ENCODE measurements at places on chromosomes 1 and 21.

DNA sequence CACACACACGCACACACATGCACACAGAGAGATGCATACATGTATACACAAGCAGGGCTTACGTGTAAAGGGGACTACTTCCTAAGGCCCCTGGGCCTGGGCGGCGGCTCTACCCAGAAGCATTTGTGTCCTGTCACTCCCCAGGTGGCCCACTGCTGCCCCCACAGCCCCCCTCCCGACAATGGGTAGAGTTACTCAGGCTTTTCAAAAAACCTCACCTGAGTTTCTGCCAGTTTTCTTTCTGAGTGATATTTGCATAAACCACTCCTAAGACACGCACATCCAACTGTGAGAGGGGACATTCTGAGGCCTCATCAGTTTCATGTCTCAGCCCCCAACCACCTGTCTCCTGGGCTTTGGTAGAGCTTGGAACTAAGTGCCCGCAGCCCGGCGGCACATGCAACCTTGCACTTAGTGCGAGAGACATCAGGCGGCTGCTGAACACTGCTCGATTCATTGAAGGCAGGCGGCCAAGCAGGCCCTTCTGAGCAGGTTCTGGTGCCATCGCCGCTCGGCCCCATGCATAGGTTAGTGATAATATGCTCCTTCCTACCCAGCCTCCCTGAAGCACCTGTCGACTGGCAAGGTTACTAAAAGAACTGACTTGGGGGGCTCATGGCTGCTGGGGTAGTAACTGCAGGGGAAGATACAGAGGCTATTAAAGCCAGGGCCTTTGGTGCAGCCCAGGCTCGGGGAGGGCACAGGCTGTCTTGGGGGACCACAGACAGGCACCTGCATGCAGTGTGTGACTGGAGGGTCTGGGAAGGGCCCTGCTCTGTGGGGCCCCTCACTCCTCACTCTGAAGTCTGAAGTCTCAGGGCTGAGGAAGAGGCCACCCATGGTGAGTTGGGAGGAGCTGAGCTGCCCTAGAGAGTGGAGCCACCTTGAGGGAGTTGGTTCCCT lies 364.2 kb upstream of the VAMP3 start:
- DNase-seq, result no peak

- DNase-seq, result no peak
These were observed 24.6 kb upstream of the CLCA4 start for GRCh38 chr1:86522240-86522639.

DNA sequence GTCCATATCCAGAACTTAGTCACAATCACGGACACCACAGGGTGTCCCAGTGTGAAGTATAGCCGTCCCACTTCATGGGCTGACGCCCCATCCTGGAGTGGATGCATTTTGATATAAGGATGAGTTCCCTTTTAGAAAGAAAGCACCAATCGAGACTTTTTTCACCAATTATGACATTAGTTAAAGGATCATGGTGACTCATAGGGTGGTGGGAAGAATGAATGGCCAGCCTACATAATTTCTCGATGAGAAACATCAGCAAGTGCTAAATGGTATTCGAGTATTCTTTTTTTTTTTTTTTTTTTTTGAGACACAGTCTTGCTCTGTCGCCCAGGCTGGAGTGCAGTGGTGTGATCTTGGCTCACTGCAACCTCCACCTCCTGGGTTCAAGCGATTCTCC lies 38.5 kb upstream of the USP1 start:
- DNase-seq, result no peak

DNA sequence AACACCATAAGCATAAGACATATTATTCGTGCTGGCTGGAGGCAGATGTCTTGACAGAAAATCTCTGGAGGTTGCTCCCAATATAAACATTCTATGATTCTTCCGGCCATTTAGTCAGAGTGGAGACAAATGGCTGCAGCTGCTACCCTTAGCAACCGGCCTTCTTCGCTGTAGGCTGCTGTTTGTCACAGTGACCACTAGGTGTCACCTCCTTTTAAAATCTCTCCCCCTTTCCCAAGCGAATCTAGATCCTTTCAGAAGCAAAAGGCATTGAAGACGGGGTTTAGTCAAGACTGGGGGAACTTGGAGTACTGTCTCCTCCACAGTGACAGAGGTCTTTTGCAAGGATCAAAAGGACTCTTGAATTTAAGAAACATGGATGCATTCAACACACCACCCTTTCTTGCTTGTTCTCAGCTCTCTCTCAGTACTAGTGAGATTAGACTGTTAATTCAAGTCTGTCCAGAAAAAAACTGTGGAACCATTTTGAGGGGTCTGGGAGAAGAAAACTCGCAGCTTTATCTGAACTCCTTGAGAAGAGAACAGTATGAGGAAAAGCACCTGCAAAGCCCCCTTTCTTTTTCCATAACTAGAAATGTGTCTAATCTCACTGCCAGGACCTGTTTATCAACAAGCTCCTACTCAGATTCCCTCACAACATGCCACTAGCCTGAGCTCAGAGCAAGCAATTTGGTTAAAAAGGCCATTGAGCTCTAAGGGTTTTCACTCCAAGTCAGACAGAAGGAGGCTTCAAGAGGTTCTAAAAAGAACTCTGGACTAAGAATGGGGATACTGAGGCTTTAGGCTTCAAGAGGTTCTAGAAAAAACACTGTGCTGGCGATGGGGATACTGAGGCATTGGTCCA lies 408.3 kb upstream of the PLXNA2 start:
- peak; percentile 49 for DNase-seq

DNA sequence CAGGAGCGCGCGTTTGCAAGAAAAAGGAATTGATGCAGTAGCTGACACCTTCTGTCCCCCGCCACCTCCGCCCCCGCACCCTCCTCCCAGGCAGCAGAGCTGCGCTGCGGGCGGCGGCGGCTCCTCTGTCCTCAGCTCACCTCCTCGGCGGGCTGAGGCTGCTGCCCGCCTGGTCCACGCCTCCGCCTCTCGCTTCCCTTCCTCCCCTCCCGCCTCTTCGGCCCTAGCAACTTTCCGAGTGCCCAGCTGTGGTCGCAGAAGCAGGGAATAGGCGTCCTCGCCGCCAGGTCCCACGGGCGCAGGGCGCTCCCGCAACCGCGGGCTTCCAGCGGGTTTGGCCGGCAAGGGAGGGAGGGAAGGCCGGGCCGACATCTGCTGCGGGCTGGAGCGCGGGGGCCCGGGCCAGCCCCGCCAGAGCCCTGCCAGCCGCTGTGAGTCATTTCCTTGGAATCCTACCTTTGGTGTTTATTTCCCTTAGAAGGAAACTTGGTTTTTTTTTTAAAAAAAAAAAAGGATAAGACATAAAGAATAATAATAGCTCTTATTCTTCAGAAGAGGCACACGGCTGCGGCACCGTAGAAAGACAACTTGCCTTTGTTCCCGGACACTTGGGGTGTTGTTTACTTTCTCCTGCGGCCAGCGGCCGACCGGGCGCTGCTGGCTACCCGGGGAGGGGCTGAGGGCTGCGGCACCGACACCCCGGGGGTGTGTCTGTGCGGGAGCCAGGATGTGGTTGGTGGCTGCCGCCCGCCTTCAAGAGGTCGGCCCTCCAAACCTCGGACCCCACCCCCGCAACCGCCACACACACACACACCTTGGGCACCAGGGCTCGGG lies 1.1 kb downstream of the SERTAD4 start:
- peak; percentile 69 for DNase-seq

DNA sequence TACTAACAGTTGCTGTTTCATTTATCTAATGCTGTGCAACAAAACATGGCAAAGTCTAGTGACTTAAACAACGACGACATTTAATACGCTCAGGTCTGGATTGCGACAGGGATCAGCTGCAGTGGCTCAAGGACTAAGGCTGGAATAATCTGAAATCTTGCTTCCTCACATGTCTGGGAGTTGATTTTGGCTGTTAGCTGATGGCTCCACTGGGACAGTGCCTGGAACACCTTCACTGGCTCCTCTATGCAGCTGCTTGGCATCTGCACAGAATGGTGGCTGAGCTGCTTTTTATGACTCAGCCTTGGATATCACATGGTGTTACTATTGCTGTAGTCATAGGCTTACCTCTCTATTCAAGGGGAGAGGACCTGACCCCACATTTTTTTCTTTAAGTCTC lies 24.0 kb upstream of the BTG3 start:
- no peak for DNase-seq

- DNase-seq, result no peak
These were observed 77.8 kb downstream of the C4BPA start for GRCh38 chr1:207181847-207182246.

- no peak for DNase-seq
These were observed 60.1 kb upstream of the RAB4A start for GRCh38 chr1:229210844-229211243.

DNA sequence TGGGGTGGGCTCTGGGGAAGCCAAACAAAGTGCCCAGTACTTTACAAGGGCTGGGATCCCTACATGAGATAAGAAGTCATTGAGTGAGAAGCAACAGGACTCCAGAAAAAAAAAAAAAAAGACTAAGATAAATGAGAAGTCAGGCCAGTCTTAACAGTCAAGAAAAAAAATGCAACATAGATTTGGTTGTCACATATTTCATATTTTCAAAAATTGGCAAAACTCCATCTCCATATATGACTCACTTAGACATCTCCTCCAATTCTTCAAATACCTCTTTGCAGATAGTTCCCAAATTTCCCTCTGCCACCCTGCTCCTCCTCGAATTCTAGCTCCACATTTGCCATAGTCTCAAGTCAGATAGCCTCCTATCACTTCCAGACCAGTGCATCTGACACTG lies 20.9 kb upstream of the SIPA1L2 start:
- DNase-seq, result no peak

GRCh38 chr1:30684881-30685795 lies 38.2 kb downstream of the MATN1 start:
- peak; percentile 35 for DNase-seq

DNA sequence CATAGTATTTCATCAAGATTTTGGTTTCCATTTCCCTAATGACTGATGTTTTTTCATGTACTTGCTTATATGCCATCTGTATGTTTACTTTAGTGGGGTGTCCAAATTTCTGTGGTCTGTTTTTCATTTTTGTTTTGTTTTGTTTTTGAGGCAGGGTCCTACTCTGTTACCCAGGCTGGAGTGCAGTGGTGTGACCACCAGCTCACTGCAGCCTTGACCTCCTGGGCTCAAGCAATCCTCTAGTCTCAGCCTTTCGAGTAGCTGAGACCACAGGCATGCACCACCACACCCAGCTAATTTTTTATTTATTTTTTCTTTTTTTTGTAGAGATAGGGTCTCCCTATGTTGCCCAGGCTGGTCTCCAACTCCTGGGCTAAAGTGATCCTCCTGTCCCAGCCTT lies 378.0 kb upstream of the VAMP3 start:
- no peak for DNase-seq

- DNase-seq, result peak; percentile 33
These were observed 16.5 kb upstream of the FOXO6 start for GRCh38 chr1:41344708-41345159.

GRCh38 chr1:155976062-155976912 lies 2.1 kb downstream of the ARHGEF2 start:
- DNase-seq, result peak; percentile 74

- no peak for DNase-seq
These were observed 75.7 kb downstream of the ZC3H11B start for GRCh38 chr1:219537223-219537631.

- DNase-seq, result no peak
These were observed 1114.2 kb downstream of the PLA2G4A start for GRCh38 chr1:187942986-187943385.

- DNase-seq, result no peak
These were observed 6.3 kb downstream of the PATJ start for GRCh38 chr1:61748566-61748965.

- no peak for DNase-seq
These were observed 642.3 kb downstream of the RWDD3 start for GRCh38 chr1:95876276-95876675.

DNA sequence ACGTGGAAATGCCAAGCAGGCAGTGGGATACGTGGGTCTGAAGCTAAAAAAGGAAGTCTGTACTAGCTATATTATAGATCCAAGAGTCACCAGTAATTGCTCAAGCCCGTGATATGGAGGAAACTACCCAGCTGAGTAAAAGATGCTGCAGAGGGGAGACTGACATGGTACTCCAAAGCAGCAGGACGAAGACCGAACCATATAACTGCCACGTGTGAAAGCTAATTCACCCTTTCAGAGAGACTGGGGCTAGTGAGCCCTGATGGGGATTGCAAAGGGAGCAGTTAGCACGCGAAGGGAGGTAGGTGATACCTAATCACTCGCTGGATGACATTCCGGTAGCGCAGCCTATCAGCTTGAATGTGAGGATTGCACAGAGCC lies 316 bp downstream of the AP4B1 start:
- no peak for DNase-seq

DNA sequence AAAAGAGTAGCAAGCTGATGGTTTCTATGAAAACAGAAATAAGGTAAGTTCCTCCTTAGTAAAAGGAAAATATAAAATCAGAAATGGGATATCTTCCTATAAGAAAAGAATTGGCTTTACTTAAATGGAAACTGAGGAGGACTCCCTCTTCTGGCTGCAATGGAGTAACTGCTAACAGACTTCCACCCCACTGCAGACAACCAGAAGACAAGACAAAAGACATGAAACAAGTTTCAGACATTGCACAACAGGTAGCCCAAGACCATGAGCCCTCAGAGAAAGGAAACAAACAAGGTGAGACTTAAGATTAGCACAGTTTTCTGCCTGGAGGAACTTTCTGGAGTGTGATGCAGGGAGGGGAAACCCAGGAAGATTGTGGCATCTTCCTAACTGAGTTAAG lies 17.0 kb upstream of the OLFML2B start:
- no peak for DNase-seq

- peak; percentile 24 for DNase-seq
These were observed 1.0 kb downstream of the TMEM51 start for GRCh38 chr1:15154480-15155036.

DNA sequence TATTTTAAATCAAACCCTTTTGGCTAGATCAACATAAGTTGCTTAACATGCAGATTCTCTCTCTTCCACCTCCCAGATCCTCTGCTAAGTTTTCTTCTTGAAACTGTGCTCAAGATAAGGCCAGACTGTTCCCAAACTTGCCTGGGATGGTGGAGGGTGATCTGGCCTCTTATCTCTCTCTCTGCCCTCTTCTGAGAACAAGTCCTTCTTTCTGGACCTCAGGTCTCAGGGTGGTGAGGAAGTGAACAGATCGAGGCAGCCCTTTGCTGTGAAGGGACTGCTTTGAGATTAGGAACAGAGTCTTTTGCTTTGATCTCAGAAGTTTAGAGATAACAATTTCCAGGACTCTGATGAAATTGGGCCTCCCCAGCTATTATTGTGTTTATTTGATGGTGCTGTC lies 70.7 kb downstream of the HUNK start:
- DNase-seq, result no peak

GRCh38 chr1:61215676-61216289 lies 133.4 kb downstream of the NFIA start:
- no peak for DNase-seq

- no peak for DNase-seq
These were observed 75.0 kb downstream of the EPS15 start for GRCh38 chr1:51444096-51444495.

- DNase-seq, result no peak
These were observed 27.4 kb upstream of the DNASE2B start for GRCh38 chr1:84370831-84371394.

DNA sequence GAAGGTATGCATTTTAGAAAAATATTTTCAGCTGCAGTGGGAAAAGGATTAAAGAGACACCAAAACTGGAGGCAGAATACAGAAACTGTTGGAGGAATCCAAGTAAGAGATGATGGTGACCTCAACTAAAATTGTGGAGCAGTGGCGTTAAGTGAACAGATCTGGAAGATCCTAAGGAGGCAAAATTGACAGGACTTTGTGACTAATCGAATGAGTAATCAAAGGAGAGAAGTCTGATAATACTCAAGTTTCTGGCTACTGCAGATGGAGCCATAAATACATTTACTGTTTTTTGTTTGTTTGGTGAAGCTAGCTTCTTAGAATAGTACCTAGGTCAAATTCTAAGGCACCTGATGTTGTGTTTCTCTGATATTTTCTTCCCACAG lies 3.1 kb downstream of the CTBS start:
- DNase-seq, result no peak

GRCh38 chr1:110235181-110235833 lies 25.2 kb downstream of the KCNC4 start:
- DNase-seq, result no peak

All from activated CD4-positive, alpha-beta T cell treated with anti-CD3 and anti-CD28 coated beads for 36 hours (primary cell).